ENCODE measurements at places on chromosomes 11 and 22. TPM values are rescaled to one million over a fixed set of nuclear protein-coding genes. Genes with fewer than 3 reads are reported as not detected.

The PTDSS2 gene
- total RNA-seq: 42.1 TPM

The SEPTIN3 gene
- 0.90 TPM for total RNA-seq

The SUSD2 gene
- total RNA-seq: 76.7 TPM

The CARD18 gene
- not detected for total RNA-seq

The DDX25 gene
- not detected for total RNA-seq

The APOA1 gene
- total RNA-seq: 0.13 TPM

The UPK3A gene
- total RNA-seq: not detected

The ACR gene
- 0.15 TPM for total RNA-seq

The SLN gene
- total RNA-seq: 1.8 TPM
